DMS79 (cell line): ENCODE measurements at places on chromosomes 1 and 21.

DNA sequence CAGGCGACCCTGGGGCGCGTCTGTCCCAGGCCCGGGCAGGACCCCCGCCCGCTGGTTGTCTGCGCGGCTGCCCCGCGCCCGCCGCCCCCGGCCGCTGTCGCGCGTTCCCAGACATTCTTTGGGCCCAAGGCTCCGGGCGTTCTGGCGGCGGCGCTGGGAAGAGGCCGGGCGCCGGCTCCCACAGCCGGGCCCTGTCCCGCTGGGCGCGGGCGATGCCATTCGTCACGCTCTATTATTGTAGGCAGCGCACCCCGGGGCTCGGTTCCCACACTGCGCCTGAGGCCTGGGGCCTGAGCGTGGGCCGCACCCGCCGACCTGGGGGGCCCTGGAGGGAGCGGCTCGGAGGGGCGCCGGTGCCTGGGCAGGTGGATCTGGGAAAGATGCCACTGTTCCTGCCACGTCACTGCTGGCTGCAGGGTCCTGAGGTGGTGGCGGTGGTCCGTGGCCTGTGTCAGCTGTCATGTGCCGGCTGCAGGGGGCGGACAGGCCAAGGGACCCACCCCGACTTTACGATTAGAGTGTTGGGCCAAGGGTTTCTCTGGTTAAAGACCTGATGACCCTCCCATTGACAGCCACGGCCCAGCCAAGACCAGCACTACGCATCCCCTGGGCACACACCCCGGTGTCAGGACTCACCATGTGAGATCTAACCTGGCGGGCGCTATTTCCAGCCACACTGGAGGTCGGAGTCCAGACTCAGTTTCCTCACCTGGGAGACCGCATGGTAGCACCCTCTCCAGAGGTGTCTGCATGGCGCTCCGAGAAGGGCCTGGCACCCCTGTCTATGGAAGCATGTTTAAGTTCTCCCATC, 55.1 kb upstream of the ADARB1 start:
- DNase-seq = no peak

DNA sequence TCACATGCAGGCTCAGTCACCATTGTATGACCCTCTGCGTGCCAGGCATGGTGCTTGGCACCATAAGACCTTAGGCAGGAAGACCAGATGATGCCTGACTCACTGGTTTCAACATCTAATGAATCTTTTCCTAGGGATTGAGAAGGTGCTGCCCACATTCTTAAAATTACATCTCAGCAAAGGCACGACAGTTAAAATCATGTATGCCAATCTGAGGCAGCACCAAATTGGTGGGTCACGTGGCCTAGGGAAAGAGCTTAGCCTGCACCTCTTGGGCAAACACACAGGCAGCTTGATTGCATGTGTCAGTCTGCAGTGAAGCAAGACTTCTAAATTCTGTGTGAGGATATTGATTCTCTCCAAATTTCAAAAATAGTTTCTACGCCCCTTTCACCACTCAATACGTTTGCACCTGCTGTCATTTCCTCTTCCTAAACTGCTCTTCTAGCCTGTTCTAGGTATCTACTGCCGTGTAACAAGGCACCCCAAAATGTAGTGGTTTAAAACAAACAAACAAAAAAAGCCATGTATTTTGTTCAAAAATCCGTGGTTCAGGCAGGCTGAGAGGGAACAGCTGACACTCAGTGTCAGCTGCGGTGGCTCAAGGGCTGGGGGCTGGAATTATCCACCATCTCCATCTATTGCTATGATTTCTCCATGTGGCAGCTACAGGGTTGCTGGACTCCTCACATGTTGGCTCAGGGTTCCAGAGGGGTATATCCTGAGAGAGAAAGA, 160.2 kb upstream of the FGGY start:
- no peak for DNase-seq

- DNase-seq = no peak
Observed at GRCh38 chr1:159218649-159219636, 14.3 kb downstream of the ACKR1 start.

DNA sequence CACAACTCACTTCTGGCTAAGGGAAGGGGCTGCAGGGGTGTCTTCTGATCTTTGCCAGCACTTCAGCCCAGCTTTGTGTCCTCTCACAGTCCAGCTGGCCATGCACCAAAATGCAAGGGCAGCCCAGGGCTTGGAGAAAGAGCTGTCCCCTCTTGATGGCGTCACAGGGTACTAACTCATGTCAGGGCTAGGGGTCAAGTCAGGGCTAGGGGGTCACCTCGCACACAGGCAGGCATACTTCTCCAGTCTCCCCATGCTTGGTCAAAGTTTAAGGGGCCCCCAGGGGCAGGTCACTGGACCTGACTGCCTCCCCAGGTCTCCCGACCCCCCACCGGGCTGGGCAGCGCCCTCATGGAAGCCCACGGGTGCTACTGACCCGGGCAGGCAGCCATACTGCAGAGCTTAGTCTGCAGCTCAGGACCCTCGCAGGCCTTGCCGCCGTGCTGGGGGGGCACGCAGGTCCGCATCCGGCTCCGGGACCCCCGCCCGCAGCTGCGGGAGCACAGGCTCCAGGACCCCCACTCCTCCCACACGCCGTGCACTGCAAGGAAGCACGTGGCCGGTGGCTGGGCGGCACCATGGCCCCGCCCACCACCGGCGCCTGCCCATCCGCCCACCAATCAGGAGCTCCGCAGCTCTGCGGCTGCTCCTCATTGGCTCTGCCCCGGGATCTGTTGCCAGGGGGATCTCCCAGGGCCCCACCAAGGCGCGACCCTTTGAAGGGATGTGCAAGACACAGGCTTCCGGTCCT, 21.5 kb downstream of the ADGRB2 start:
- no peak for DNase-seq

DNA sequence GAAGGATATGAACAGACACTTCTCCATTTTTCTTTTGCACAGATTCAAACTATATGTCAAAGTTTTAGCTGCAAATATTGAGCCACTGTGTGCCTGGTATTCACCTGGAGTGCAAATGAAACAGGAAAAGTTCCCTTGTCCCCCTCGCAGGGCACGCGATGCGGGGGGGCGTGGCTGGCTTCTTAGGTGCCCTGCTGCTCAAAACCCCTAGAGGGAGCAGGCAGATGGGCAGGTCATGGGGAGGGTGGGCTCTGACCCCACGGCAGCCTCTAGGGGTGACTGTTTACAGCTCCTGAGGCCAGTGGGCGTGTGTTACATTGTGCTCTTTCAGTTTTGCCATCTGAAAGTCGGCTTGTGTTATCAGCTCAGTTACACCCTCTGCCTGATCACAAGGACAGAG, 931.2 kb upstream of the B3GALT2 start:
- DNase-seq = no peak

DNA sequence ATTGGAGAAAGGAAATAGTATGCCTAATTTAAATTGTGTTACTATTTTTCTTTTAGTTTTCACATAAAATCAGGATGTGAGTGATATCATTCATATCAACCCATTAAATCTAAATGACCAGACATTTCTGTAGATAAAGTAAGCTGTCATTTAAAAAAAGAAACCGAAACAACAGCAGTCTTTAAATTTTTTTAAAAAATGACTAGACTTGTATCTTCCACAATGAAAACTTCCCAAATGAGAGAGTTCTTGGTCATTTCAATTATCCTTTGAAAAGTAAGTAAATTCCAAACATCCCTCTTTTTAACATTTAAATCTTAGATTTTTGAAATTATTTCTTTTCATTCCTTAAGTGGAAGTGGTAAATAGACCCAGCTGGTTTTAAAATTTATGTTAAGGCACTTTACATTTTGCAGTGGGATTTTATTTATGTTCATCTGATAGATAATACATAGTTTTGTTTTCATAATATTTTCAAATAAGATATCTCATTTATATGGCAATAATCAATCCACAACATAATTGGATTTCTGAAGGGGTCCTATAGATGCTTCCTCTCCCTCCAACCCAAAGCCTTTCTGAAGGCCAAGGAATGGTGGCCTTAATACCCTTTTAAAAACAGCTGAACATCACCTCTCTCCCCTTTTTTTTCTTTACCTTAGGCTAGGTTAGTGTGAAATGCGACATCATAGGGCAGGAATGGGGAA, 3.1 kb downstream of the FOXD3 start:
- no peak for DNase-seq

DNA sequence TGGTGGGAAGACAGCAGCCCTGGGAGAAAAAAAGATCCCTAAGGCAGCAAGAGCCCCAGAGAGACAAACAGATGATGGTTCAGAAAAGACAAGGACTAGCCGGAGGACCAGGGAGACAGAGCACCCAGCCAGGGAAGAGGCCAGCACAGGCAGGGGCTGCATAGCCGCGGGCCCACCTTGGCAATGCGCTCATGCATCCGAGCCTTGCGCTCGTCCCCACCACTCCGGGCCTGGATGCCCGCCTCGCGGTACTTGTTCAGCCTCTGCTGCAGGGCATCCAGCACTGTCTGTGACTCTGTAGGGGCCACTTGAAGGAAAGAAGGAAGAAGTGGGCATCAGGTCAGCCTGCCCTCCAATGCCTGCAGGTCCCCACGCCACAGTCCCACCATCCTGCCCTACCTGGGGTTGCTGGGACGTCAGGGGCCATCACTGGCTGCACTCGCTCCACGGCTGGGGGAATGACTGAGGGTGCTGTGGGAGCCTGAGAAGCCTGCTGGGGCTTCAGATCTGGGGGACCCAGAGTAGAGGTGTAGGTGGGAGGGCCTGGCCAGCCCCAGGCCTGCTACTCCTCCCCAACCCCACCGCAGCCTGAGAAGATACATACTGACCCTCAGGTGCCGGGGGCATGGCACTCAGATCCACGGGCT, 7.0 kb downstream of the CC2D1B start:
- DNase-seq = no peak

- no peak for DNase-seq
Observed at GRCh38 chr1:178581351-178582303, 68.7 kb downstream of the TEX35 start.

DNA sequence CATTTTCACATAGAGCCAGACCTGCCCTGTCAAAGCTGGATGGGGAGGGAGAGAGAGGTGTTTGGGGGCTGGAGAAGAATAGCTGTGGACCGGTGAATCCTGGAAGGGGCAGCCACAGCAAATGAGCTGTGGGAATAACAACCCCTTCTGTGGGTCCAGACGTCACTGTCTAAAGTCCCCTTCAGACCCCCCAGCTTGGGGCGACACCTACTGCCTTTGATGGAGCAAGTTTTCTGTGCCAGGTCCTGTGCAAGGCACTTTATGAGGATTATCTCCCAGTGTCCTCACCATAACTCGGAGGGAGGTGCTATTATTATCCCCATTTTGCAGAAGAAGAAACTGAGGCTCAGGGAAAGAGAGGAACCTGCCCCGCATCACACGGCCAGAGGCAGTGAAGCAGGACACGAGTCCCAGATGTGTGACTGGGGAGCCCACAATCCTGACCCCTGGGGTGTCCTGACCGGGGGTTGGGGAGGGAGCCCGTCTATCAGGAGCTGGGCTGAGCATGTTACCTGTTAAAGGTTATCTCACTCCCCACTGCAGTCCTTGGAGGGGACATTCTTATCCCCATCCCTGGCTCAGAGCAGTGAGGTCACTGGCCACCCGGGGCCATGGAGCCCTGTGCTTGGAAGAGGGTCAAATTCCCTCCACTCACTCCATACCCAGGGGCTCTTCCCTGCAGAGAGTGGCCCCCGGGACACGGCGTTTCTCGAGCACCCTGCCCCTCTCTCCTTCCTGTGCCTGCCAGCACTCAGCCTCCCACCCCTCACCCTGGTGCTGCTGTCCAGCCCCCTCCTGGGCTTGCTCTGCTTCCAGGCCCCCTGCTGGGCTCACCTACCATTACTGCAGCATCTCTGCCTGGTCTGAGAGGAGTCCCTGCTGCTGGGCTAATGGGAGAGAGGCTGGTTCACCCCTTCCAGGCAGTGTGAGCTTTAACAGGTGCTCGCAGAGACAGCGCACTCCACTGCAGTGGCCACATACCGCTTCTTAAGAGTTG, 132.9 kb downstream of the PTPRU start:
- DNase-seq = no peak

- no peak for DNase-seq
Observed at GRCh38 chr1:186802388-186802787, 26.4 kb upstream of the PLA2G4A start.
